ENCODE measurements at places on chromosomes 1 and 21. TPM values are rescaled to one million over a fixed set of nuclear protein-coding genes. Genes with fewer than 3 reads are reported as not detected.

- no peak for ATAC-seq
Observed at GRCh38 chr21:29245863-29246262, 52.9 kb upstream of the BACH1 start.

DNA sequence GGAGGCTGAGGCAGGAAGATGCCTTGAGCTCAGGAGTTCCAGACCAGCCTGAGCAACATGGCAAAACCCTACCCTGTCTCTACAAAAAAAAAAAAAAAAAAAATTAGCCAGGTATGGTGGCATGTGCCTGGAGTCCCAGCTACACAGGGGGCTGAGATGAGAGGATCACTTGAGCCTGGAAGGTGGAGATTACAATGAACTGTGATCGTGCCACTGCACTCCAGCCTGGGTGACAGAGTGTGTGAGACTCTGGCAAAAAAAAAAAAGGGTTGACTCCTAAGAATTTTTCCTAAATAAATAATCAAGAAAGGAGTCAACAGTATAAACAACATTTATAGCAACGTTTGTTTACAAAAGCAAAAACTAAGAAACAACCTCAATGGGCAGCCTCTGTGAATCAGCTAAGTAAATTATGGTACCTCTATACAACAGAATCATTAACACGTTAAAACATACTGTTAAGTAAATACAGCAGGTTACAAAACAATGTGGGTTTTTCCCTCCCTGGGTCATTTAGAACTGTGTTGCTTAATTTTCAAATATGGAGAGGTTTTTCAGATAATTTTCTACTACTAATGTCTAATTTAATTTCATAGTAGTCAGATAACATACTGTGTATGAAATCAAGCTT lies 56.8 kb downstream of the SLC30A10 start:
- no peak for ATAC-seq

GRCh38 chr1:234668577-234668955 lies 58.6 kb upstream of the IRF2BP2 start:
- ATAC-seq, result peak; percentile 68

DNA sequence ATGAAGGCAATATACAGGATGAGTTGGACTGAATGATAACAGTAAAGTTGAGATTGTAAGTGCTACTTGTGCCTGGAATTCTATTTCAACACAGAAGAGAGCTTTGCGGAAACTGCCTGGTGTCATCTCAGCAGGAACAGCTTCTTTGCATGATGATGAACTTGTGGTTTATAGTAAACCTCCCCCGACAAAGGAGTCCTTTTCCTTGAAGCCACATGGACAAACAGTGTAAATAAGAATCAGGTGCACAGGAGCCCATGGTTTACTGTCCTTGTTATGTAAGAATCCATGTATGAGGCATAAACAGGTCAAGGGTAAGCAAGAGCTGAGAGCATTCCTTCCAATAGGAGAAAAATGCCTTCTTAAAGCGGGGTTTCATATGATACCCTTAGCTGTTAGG lies 66.2 kb downstream of the PCNX2 start:
- no peak for ATAC-seq

- ATAC-seq, result peak; percentile 81
Observed at GRCh38 chr21:36089946-36090345, 20.1 kb downstream of the CBR1 start.

- no peak for ATAC-seq
Observed at GRCh38 chr1:150890033-150890416, 3.1 kb downstream of the CTXND2 start.

GRCh38 chr1:19391596-19391981 lies 79.5 kb downstream of the SLC66A1 start:
- no peak for ATAC-seq

GRCh38 chr1:41848216-41848952 lies 70.3 kb downstream of the HIVEP3 start:
- no peak for ATAC-seq

DNA sequence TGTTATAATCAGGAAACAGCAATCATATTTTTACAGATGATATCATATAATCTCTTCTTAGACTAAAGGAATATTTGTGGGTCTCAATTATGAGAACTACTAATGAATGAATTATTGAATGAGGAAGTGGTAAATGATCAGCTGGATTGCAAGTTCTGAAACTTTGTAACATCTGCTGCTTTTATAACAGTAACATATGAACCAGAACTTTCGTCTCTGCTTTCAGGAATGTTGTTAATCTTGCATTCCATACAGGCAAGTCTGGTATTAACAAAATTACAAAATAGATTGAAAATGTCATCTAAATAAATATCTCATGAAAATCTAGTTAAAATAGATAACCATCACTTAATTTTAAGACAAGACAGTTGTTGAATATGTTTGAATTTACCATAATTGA lies 110.5 kb upstream of the COL11A1 start:
- no peak for ATAC-seq

DNA sequence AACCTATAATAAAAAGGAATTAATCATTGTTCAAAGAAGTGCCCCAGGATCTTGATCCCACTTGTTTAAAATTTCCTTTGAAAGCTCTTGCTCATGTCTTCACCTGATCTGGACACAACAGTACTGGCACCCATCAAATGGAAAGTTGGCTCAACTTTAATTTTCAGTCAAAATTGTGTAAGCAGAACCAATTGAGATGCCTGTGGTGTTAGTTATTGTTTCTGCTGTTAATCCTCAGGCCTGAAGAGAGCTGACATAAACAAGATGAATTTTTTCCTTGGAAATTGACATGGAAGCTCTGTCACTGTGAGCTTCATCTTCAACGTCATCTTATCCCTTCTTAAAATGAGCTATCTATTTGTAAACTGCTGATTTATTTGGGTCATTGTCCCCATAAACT lies 88.3 kb upstream of the TNFSF4 start:
- no peak for ATAC-seq

DNA sequence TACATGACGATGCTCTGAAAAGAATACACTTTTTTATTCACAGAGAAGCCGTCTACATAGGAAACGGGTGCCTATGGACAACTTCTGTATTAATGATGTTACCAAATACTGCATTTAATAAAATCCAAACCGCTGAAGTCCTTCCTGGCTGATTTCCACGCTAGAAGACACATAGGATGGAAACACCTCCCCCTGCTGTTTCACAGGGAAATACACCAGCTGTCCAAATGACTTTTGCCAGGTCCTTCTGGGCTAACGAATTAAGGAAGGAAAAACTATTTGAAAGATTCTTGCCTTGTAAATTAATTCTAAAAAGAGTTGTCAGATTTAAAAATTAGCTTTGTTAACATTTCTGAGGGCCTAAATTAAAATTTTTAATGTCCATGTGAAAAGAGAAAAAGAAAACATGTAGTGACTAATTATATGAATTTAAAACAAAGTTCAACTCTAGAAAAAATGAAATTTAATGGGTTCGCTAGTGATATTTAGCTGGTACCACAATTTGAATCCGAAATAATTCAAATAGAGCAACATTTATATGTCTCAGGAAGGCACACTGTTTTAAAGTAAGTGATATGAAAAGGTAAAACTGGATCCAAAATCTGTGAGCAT lies 146.0 kb downstream of the RERE start:
- ATAC-seq, result peak; percentile 45

- ATAC-seq, result no peak
Observed at GRCh38 chr1:207999972-208000371, 89.0 kb upstream of the CD34 start.

DNA sequence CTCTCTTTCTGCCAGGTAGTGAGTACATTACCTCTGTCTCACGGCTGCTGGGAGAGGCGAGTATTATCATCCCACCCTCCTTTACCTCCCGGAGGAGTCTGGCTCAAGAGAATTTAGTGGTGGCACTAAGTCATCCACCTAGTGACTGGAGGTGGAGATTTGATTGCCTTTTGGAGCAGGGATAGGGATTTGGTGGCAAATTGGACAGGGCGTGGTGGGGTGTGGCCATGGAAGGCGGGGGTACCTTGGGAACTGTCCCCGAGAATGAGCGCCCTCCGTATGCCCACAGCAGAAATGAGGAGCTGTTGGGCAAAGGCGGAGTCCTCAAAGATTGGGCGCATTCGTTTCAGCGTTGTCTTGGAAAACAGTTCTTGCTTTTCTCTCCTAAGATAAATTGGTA lies 32.1 kb upstream of the HMGN1 start:
- peak; percentile 17 for ATAC-seq

GRCh38 chr1:242245255-242245654 lies 246.4 kb upstream of the MAP1LC3C start:
- no peak for ATAC-seq

GRCh38 chr1:10495475-10495817 lies 20.7 kb downstream of the PEX14 start:
- no peak for ATAC-seq

- ATAC-seq, result no peak
Observed at GRCh38 chr1:214086945-214087344, 99.2 kb downstream of the PROX1 start.

- ATAC-seq, result no peak
Observed at GRCh38 chr21:42437786-42438185, 34.1 kb downstream of the UBASH3A start.

- no peak for ATAC-seq
Observed at GRCh38 chr1:244992833-244993232, 128.5 kb upstream of the HNRNPU start.

DNA sequence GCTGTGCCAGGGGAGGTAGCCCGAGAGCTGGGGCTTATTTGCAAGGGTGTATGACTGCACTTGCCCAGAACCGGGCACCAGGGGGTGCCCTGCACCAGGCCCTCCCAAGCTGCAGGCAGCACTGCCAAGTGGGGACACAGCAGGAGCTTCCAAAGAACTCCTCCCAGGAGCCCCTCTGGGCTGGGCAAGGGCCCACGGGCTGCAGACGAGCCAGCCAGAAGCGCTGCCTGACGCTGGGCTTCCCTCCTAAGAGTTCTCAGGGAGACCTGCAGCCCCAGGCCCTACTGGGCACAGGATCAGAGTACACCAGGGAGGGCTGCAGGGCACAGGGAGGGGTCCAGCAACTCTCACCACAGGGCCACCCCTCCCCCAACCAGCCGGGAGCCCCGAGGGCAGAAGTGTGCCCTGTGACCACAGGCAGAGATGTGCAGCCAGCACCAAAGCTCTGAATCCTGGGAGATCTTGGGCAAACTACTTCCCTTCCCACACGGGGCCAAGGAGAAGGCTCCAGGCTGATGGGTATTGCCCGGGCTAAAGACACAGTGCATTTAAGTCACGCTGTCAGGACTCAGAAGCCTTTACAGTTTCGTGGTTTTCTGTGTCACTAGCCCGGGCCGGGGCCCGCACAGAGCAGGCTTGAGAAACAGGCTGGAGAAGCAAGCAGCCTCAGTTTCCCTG lies 63.4 kb downstream of the KCNAB2 start:
- peak; percentile 75 for ATAC-seq

- no peak for ATAC-seq
Observed at GRCh38 chr1:26283279-26283853, 3.5 kb downstream of the SH3BGRL3 start.

TP73 gene
- 5.2 TPM for total RNA-seq

UMODL1 gene
- total RNA-seq, result 0.08 TPM

IQGAP3 gene
- total RNA-seq, result 11.8 TPM

Measured in esophagus mucosa (tissue), 1 donor.